ENCODE measurements at places on chromosomes 5 and 9.
A peak's percentile ranks its signal among the peaks of the same experiment; 100 is the strongest.

- no peak for DNase-seq
Measured at GRCh38 chr9:18989097-18989496, 43.9 kb downstream of the SAXO1 start.

DNA sequence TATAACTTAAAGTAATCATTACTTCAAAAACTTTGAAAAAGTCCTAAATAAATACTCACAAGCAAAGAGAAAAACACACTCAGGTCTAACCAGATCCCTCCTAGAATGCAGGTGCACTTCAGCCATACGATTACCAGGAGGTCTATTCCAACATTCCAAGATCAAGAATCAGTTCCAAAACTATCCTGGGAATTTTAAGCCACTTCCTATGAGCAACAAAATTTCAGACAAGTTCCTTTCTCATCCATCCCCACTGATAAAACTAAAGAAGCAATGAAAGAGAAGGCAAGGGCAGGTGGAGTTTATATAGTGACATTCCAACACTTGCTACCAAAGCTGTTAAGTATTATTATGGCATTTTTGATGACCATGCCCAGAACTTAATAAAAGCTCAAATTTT is 29.6 kb downstream of the MLLT3 start:
- no peak for DNase-seq

- no peak for DNase-seq
Measured at GRCh38 chr9:73597771-73598170, 446.1 kb downstream of the ANXA1 start.

GRCh38 chr9:127211983-127212382 is 52.6 kb upstream of the GARNL3 start:
- DNase-seq = no peak

DNA sequence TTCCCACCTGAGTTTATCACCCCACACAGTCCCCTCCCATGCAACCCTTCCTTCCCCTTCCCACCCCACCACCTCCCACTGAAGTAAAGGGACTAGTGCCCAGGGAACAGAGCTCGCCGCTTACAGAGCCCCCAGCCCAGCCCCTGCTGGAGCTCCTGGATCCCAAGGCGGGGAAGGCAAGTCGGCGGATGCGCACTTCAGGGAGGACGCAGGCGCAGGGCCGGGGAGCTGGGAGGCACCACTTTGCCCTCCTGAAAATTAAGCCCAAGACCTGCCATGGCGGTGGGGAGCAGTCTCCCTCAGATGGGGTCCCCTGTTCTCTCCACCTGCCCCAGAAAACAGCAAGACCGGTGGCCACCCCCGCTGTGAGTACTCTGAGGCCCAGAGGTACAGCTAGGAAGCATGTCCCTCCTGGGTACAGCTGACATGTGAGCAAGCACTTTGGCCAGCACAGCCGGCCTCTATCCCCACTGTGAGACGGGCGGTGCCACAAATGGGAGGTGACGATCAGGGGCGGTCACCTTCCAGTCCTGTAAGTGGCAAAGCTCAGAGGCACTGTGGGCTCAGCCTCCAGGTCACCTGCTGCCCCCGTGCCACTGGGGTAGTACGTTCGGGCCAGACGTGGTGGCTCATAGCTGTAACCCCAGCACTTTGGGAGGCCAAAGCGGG is 45.9 kb downstream of the COL23A1 start:
- no peak for DNase-seq

DNA sequence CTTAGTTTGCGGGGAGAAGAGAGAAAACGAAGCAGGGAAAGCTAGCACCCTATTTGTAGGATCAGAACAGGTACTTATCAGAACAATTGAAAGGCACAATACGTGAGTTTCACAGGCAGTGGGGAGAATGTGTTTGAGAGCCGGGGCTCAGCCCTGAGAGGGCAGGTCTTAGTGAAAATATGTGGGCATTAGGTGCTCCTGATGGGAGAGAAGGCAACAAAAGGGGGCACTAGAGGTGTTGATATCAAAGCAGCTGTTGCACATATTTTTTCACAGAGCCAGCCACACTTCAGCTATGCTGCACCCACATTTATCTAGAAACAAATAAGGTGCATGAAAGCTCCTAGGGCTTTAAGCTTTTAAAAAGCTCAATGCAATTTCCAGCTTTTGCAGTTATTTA is 99.7 kb upstream of the MAN2A1 start:
- DNase-seq = peak; percentile 11

DNA sequence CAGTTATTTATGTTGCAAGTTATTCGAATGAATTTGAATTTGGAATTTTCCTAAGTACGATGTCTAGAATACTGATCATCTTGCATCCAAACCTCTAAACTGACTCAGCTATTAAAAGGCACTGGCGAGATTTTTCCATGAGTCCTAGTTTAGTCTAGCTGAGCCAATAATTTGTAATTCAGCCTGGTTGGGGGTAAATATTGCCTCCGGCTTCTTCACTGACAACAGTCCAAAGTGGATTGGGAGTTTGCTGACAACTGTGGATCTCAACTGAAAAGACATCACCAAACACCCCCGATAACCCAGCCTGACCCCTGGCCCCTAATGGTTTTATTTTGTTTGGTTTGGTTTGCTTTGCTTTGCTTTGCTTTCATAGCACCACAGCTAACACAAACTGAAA is 189.8 kb upstream of the DAPK1 start:
- DNase-seq = no peak

DNA sequence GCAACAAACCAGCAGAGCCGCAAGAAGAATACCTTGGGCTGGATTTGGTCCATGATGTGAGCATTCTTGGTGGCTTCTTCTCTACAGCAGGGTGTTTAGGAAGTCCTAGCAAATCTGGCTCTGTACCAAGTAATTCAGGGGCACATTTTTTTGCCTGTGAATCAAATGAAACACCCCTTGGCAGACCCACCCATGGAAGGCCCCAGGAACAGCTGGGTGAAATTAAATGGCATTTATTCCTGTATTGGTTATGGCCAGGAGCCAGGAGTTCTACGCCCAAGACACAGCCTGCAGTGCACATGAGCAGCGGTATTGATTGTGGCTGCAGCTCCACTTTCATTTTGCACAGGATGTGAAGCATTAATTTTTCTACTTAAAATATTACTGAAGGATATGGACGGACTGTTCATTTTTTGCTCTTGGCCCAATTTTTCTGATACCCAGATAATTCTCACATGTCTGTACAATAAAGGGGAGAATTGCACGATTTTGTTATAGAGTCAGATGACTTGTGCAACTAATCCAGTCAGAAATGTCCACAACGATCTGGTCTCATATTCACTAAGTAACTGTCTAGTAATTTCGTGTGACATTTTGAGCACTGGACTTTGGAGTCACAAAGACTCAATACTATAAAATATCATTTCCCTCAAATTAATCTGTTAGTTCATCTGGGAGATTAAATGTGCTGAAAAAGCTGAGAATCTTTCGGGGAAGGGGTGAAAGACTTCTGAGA is 120.7 kb upstream of the APC start:
- DNase-seq = no peak

DNA sequence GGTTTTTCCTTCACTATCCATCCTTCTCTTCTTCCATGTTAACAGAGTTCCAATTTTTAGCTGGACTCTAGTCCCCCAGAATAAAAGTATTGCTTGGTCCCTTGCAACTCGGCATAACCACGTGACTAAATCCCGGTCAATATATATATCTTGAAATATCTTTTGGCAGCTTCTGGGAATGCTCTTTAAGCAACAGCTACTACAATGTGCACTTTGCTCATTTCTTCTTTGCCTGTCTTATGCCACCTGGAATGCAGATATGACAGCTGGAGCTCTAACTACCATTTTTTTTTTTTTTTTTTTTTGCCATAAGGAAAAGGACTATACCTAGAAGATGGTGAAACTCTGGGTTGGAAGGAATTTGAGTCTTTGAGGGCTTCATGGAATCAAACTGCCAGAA is 82.6 kb downstream of the GCNT4 start:
- DNase-seq = no peak

- no peak for DNase-seq
Measured at GRCh38 chr5:944992-945685, 52.5 kb downstream of the TRIP13 start.

DNA sequence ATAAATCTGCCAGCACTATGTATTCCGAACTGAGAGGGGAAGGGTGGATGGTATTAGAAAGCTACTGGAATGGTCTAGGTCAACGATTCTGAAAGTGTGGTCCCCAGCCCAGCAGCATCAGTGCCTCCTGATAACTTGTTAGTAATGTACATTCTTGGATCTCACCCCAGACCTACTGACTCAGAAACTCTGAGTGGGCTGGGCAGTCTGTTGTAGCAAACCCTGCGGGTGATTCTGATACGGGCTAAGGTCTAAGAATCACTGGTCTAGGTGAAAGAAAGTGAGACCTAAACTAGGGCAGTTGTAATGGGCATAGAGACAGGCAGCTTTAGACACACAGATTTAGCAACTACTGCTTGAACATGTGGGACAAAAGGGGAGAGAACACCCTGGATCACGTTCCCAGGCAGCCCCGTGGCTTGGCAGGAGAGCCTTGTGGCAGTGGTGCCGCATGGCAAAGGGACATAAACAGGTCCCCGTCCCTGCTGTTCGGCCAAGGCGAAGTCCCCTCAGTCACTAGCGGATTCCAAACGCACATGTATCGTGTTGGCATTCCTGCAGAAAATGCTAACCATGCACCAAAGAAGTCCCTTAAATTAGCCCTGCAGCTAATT is 216.3 kb downstream of the TTLL11 start:
- no peak for DNase-seq

GRCh38 chr5:66410122-66410521 is 186.1 kb upstream of the MAST4 start:
- DNase-seq = no peak

All from activated naive CD4-positive, alpha-beta T cell treated with anti-CD3 and anti-CD28 coated beads for 36 hours (primary cell).